Stimulated activated CD4-positive, alpha-beta T cell treated with anti-CD3 and anti-CD28 coated beads, Interleukin-15, amount 100 ng/mL, for 1 hour (primary cell): ENCODE measurements at places on chromosomes 1 and 21.

GRCh38 chr1:30600706-30601105 is 122.7 kb downstream of the MATN1 start:
- DNase-seq, result no peak

DNA sequence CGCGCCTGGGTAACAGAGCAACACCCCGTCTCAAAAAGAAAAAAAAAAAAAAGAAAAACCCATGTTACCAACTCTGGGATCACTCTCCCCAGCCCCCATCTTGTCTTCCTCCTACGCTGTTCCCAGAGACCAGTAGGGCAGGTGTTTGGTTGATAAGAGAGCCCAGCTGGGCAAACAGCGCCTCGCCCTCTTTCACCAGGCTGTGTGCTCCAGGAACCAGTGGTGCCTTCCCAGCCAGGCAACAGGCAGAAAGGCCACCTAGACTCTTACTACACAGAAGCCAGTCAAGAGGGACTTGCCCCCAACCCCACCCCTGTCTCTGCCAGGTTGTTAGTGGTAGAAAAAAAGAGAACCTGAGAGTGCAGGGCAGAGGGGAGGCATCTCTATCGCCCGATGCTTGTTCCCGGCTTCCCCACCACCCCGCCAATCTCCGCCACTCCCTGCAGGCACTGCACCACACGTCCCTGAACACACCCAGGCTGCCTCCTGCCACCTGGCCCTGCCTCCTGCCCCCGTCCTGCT is 14.0 kb upstream of the CTRC start:
- DNase-seq, result no peak

DNA sequence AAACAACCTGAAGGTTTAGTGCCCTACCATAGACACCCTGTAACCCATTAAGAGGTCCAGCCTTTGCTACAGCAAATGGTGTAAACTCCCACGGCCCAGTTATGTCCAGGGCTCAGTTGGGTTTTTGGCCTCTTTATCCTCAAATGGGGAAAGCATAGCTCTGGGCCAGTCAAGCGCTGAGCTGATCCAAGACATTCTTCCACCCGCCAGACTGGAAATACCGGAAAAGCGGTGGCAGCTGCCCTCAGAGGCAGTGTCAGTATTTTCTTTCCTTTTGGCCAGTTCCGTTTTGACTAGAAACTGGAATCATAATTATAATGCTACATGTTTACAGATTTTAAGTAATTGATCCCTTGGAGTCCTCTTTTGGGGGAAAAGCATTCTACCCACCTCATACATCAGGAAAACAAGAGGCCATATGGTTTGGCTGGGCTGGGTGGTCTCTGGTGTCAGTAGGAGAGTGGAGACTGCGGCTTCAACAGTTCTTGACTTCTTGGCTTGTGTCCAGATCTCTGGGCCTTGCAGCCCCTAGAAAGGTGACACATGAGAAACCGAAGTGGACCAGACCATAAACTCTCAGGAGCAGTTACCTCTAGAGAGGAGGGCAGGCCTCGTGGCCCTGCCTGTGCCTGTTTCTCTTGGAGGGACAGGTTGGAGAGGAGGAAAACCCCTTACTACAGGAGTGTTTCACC is 30.2 kb upstream of the CLDN14 start:
- DNase-seq, result no peak

- DNase-seq, result no peak
Measured at GRCh38 chr1:70396607-70397006, 14.5 kb upstream of the CTH start.

GRCh38 chr1:165933446-165934170 is 106.2 kb downstream of the UCK2 start:
- DNase-seq, result no peak

GRCh38 chr1:234533034-234533891 is 54.3 kb upstream of the TARBP1 start:
- DNase-seq, result no peak

DNA sequence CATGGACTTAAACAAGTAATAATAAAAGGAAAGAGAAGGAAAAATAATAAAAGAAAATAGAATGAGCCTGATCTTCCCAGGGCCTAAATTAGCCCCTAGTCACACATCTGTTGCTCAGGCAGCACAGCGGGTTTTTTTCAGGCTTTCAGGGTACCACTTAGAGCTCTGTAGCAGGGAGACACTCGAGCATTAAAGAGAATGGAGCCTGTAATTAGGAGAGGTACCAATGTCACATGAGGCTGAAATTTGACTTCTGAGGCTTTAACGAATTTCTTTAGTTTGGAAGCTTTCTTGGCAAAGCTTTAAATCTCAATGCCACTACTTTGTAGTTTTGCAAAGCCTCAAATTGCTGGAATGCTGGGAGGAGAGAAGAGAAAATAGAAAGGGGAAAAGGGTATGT is 116.3 kb downstream of the AK5 start:
- no peak for DNase-seq

- no peak for DNase-seq
Measured at GRCh38 chr1:22139066-22139594, 3.8 kb downstream of the WNT4 start.

- no peak for DNase-seq
Measured at GRCh38 chr21:40018871-40019475, 151.7 kb downstream of the PCP4 start.

DNA sequence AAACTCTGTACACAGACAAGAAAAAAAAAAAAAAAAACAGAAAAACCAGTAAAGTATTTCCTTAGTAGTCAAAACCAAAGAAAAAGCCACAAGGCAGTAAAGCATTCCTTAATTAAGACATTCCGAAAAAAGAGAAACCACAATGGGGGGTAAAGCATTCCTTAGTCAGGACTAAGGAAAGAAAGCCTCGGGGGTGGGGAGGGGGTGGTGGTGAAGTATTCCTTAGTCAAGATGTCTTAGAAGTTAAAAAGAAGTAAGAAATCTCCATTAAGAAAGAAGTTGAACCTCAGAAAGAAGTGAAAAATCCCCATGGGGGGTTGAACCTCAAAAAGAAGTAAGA is 28.2 kb upstream of the FMO1 start:
- no peak for DNase-seq

DNA sequence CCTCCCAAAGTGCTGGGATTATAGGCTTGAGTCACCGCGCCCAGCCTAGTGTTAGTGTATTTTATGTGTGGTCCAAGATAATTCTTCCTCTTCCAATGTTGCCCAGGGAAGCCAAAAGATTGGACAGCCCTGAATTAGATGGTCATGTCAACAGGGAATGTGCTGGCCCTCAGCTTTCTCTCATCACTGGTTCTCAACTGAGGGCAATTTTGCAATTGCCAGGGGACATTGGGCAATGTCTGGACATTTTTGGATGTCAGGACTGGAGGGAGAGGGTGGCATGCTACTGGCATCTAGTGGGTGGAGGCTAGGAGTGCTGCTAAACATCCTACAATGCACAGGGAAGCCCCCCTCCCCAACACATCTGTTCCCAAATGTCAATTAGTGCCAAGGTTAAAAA is 95.0 kb downstream of the LAMC2 start:
- no peak for DNase-seq

DNA sequence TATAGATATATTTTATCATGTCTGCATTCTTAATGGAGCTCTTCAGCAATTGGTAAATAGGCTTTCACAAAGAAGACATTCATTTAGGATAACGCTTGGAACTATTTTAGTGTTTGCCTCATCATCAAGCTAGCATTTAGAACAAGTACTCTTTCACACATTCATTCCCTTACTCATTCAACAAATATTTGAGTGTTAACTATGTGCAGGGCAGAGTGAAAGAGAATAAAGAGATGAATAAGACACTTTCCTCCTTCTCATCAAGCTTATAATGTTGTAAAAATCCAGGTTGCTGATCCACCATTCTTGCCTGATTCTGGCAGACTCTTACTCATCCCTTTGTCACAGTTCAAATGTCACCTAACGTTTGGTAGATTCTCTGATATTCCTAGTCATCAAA is 386.3 kb upstream of the BEND5 start:
- no peak for DNase-seq

DNA sequence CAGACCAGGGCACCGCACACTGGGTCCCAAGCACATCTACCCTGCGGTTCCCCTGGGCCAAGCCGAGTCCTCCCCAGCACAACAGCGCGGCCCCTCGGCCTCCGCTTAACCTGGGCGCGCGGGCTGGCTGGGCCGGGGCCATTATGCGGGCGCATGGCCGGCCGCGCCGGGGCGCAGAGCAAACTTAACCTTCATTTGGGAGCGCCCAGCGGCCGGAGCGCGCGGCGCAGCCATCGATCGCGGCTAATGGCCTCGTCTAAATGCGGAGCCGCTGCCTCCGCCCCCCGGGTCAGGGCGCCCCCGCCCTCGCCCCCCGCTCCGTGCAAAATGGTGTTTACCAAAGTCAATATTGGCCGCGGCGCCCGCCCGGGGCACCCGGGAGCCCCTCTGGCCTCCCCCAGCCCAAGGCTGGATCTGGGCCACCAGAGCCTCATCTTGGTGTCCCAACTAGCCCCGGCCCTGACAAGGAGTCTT is 272.1 kb downstream of the TRABD2B start:
- no peak for DNase-seq

DNA sequence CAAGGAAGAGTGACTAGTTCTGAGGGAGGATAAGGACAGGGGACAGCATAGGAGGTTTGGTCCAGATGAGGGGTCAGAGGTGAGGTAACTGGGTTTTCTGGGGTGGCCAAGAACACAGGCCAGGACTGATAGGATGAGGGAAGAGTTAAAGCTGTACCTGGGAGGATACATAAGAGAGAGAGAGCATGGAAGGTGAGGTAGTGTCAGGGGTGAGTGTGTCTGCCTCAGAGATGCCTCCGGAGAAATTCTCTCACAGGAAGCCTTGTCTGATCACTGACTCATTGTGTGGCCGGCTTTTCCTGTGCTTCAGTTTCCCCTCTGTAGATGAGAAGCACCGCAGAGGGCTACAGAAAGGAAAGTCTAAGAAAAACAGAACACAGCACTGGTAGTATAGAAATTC is 40.2 kb downstream of the FASLG start:
- peak; percentile 29 for DNase-seq

GRCh38 chr1:37028981-37029617 is 5.2 kb downstream of the GRIK3 start:
- no peak for DNase-seq

- DNase-seq, result no peak
Measured at GRCh38 chr1:29531596-29531995, 295.3 kb downstream of the PTPRU start.

- no peak for DNase-seq
Measured at GRCh38 chr1:233111731-233112130, 161.3 kb downstream of the NTPCR start.

GRCh38 chr1:231029841-231030240 is 10.2 kb downstream of the FAM89A start:
- no peak for DNase-seq

- DNase-seq, result no peak
Measured at GRCh38 chr21:38937286-38937790, 131.6 kb downstream of the ETS2 start.
